Psoas muscle (tissue), 8 donors: ENCODE measurements at places on chromosomes 5 and 9.

DNA sequence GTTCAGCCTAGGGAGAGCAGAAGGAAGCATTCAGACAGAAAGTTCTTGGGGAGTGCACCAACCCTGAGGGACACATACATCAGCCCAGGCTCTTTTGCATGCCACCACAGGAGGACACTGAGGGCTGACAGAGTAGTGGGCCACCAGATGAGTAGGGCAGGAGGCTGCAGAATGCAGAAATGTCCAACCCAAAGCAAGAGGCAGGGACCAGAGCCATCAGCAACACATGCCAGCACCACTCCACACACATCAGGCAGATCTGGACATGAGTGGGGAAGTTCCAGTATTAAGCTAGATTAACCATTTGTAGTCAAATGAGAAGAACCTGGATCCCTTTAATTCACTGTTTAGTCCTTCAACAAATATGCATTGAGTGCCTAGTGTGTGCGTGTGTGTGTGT is 35.7 kb upstream of the OTULINL start:
- no peak for DNase-seq

DNA sequence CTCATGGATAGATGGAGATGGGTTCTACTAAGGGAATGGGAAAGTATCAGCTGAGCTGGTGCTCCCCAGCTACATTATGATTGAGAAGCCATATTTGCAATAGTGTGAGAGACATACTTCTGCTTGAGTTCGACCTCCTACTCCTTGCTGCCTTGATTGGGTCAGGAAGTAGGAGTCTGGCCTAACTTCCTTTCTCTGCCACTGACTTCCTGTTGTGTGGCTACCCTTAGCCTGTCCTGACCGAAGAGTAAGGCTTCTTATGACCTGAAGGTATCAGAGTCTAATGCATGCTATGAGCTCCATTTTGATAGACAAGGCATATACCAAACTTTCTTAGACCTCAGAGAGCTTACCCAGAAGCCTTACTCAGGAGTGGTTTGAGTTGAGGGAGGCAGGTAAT is 53.9 kb downstream of the OSTF1 start:
- DNase-seq = no peak

GRCh38 chr5:134784241-134784920 is 25.8 kb downstream of the DDX46 start:
- no peak for DNase-seq

- no peak for DNase-seq
Measured at GRCh38 chr9:117084221-117084620, 330.6 kb downstream of the ASTN2 start.

- DNase-seq = no peak
Measured at GRCh38 chr5:142925795-142926194, 155.6 kb downstream of the ARHGAP26 start.

DNA sequence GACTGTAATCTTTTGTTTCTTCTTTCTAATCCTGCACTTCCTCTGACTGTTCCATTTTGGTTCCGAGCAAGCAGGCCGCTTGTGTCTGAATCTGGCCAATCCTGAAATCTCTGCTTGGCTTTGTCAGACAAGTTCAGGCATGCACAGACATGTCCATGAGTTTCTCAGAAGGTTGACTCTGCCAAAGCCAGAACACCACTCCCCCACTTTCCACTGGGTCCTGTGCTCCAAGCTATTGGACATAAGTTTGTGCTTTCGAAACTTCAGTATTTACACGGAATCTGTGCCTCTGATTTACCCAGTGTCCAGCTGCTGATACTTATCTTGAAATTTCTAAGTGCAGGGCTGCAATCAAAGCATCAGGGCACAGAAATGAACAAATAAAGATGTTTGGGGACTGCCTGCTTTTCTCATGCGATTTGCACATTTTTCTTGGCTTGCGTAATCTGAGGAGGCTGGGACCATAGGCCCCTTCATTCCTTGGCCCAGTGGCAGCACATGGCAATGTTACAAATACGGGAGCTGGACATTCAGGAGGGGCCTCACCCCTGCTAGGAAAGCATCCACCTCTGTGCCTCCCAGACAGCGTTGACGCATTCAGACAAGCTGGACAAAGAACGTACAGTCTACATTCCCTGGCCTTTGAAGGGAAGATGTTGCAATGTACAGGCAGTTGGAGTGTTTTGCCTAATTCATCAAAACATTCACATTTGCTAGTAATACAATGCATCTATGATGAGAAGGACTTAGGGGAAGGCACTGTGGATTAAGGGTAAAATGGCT is 209.2 kb upstream of the PAPPA start:
- DNase-seq = peak; percentile 89

- no peak for DNase-seq
Measured at GRCh38 chr5:74306845-74307244, 333.7 kb downstream of the ENC1 start.

DNA sequence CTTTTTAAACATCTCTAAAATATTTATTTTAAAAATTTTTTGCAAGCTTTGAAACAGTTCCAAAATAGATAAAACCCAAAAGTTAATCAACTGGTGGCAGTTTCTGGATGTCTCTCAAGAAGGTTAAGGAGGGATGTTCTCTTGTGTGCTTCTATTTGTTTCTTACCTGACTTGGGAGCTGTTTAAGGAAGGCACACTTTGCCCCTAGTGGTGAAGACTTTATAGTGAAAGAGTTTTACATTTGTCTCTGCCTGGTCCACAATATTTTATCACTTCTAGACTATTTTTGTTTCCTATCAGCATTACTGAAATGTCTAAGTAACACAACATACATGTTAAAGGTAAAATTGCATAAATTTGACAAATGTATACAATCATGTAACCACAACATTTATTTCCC is 552.8 kb downstream of the SEMA5A start:
- no peak for DNase-seq

GRCh38 chr9:121825031-121825691 is 173.7 kb downstream of the DAB2IP start:
- no peak for DNase-seq

GRCh38 chr9:136662326-136662655 is 425 bp upstream of the EGFL7 start:
- DNase-seq = no peak

DNA sequence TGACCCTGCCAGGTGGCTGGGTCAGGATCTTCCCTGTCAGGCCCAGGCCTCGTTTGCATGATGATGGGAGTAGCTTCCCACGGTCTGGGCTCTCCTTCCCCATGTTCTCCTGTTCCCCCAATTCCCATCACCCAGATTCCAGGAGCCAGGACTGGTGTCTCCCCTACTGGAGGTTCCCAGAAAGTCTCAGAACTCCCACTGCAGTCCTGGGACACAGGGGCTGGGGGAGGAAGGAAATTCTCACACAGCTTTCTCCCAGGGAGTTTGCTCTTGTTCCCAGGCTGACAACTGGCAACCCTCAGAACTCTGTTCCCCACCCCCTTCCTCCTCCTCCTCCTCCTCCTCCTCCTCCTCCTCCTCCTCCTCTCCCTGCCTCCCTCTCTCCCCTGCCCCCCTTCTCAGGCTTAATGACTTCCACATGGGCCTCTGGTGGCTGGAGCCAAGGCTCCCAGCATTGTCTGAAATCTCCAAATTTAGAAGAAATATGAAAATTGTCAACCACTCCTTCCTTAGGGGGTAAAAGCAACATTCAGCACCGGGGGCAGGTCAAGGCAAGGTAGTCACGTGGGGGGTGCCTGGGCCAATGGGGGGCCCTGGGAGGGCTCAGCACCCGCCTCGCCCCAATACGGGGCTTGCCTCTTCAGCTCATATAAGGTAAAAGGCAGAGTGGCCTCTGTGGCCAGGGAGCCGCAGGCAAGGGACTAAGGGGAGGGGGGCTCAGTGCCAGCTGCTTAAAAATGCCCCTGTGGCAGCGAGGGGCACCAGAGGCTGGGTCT is 27.3 kb upstream of the IL17B start:
- no peak for DNase-seq

DNA sequence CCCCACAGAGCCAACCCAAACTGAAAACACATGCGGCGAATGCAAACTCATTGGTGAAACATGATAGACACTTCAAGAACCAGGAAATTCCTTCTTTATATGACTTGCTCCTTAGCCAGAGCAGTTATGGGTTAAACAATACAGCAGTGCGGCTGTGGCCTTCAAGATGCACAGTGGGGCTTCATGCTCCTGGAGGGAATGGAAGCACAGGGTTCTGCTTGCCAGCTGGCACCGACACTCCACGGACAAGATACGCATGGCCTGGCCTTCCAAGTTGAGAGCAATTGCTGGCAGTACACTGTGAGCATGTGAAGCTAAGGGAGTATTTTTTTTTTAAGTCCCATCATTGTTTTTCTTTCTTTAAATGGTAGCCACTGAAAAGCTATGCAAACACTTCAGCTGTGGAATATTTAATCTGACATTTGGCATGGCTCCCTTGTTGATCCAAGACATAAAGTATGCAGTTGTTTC is 451.6 kb upstream of the CD180 start:
- DNase-seq = peak; percentile 88

- no peak for DNase-seq
Measured at GRCh38 chr9:80789831-80790230, 899.5 kb downstream of the TLE1 start.
